RCC 7860 (cell line): ENCODE measurements at places on chromosomes 3 and 15.

DNA sequence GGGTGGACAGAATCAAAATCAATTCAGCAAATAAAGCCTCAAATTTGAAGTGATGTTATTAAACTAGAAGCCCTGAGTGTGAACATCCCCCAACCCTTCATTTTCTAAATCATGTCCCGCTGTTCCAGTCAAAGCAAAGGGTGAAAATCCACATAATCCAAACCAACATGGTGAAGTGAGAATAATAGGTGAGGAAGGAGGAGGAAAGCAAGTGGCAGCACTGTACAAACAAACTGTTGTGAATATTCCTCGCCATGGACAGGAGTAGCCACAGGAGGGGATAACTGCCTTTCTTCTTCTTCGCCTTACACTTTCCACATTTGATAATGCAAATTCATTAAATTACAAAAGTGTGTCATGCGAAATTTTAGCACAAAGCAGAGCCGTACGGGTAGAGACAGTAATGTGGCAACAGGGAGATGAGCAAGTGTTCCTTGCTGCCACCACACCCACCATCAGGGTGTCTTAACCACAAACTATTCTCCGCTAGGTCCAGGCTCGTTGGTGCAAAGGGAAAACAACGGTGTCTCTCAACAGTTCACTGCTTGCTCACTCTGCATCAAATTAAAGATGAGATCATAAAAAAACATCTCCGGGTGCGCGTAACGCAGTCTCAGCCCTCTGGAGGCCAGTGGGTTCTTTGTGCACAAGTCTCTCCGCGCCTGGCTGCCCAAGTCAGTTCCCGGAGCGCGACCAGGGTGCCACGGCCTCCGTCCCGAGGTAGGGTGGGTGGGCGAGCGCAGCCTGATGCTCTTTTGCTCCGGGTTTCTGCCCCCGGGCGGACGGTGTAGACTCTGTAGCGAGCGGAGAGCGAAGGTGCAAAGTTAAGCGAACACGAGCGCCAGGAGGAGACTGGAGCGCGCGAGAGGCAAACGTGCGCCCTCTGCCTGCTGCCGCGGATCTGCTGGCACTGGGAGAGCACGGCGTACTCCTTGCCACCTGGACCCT lies 6.7 kb downstream of the EPHA3 start:
- DNase-seq: no peak

GRCh38 chr3:27591312-27592210 lies 107.4 kb upstream of the SLC4A7 start:
- no peak for DNase-seq

DNA sequence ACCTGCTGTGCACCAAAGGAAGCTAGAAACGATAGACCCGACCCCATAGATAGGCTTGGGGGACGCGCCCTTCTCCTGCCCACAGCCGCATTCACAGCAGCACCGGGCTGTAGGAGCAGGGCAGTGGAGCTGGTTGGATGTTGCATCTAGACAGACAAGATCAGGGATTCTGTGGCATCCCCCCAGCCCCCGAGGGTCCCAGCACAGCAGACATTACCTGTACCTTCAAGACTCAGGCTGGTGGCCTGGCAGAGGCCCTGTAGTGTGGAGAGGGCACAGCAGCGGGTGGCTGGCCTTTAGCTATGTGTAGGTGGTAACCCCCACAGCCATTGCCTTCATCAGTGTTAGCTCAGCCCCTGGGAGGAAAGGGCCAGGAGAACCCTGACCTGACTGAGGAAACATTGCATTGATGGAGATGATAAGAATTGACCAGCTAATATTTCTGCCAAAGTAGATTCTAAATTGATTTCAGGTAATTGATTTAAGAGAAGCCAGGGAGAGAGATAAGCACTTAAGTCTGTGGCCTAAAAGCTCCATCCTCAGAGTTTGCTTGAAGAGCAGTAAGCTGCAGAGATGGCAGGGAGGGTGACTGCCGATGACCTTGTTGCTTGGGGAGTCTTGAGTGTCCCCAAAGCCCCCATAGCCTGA lies 269.4 kb downstream of the TLE3 start:
- DNase-seq: no peak

GRCh38 chr3:134847349-134847748 lies 52.3 kb downstream of the EPHB1 start:
- DNase-seq: peak; percentile 60

DNA sequence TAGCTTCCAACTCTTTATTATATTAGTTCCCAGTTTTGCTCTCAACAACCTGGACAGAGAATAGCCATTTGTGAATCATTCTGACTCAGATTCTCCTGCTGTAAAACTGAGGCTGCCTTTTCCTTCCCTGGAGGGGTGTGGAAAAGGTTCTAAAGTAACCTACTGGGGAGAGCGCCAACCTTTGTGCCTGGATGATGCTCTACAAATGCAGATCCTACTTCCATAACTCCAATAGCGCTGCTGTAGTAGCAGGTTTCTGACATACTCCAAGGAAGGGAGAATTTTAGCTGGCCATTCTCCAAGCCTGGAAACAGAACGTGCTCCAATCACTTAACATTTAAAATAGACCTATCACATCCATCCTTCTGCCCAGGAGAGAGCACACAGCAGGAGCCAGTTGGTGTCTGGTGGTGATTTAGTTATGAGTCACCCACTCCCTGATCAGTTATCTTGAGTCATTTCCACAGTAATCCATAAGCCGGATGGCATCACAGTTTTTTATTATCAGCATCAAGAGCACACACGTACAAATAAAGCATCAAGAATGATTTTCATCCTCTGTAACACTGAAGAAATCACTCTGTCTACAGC lies 38.3 kb downstream of the MYH15 start:
- DNase-seq: peak; percentile 90

DNA sequence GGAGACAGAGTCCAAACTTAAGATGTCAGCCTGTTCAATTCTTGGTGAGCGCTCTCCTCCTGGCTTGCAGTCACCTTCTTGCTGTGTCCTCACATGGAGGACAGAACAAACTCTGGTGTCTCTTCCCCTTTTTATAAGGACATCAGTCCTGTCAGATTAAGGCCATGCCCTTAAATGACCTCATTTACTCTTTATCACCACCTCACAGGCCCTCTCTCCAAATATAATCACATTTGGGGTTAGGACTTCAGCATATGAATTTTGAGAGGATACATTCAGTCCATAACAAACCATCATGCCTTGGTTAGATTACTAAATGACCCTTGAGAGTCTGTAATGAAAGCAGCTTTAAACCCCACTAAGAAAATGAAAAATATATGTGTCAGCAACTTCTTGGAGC lies 175.2 kb downstream of the TAFA4 start:
- no peak for DNase-seq

DNA sequence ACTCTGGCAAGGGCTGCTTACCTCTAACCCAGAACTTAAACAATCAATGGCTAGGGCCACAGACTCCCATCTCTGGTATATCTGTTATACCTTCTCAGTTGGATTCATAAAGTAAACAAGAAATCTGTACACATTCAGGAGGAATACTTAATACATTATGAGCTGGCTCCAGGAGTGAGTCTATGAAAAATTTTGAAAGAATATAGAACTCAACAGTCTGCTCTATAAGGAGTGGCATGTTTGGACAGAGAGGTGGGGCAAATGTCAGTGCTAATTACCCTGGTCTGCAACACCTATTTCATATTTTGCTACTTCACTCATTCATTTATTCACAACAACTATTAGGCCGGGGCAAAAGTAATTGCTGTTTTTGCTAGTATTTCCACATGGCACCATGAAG lies 245.1 kb downstream of the THRB start:
- DNase-seq: no peak

DNA sequence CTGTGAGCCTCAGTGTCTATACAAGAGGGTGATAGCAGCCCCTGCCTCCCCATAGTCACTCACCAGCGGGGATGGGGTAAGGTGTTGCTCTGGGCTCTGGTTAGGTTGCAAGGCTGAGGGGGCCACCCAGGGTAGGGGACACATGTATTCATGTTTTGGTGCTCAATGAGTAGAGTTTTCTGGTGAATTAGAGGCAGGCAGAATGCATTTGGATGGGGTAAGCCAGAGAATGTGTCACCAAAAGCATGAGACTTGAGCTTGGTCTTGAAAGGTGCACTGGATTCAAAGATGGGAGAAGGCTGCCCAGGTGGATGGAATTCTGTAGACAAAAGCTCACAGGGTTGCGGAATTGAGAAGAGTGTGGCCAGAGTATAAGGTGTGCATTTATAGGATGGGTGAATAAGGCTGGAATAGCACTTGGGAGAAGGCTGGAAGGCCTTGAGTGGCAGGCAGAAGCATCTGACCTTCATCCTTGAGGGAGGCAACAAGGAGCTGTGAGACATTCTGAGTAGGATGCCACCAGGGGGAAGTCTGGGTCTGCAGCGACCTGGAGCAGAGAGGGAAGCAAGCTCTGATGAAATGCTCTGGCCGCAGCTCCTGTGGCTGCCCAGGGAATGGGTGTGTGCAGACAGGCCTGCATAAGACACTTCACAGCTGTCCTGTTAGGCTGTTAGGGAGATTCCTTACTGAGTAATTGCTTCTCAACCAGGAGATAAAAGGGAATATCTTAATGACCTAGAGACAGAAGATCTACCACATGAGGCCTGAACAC lies 149.6 kb downstream of the CHDH start:
- no peak for DNase-seq

GRCh38 chr3:40939741-40940130 lies 259.6 kb upstream of the CTNNB1 start:
- DNase-seq: no peak

DNA sequence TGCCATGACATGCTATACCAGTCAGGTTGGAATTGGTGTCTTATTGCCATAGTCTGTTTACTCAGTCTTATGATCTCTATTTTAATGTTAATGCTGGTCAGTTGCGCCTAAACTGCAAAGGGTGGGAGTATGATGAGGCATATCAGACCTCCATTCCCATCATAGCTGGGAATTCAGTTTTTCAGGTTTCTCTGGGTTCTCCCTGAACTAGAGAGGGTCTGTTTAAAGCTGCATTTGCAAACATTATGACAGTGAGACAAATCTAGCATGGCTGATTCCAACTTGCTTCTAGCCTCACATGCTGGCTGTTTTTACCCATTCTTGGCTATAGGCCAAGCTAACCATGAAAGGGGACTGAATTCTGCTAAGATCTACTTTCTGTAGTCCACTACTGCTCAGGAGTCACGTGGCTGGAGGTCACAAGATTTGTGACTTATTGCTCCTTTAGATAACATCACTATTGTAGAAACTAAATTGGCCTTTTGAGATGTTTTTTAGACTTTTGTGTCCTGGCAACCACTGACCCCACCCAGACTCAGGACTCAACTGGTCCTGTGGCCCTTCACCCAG lies 96.5 kb downstream of the TGFBR2 start:
- no peak for DNase-seq

DNA sequence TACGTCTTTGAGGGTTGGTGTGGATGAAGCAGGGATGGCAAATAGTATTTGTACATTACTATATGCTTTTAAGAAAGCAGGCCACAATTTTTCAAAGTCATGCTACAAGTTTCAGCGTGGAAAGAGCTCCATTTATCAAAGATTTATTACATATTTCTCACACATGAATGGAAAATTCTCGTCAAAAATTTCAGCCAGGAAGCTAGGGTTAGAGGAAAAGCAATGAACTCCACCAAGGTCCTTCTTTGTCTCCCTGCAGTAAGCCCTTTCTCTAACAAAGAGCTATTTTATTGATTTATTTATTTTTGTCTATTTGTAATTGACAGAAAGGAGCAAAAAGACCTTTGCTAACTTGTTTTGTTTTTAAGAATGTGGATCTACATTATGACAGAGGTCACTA lies 7.5 kb upstream of the ZBTB20 start:
- DNase-seq: no peak
